Stimulated activated CD4-positive, alpha-beta T cell treated with anti-CD3 and anti-CD28 coated beads, Interleukin-1b, Interleukin-23, amount 100 ng/mL, for 1 hour (primary cell): ENCODE measurements at places on chromosomes 4 and X.

GRCh38 chrX:132594129-132594528 is 105.3 kb upstream of the MBNL3 start:
- no peak for DNase-seq

DNA sequence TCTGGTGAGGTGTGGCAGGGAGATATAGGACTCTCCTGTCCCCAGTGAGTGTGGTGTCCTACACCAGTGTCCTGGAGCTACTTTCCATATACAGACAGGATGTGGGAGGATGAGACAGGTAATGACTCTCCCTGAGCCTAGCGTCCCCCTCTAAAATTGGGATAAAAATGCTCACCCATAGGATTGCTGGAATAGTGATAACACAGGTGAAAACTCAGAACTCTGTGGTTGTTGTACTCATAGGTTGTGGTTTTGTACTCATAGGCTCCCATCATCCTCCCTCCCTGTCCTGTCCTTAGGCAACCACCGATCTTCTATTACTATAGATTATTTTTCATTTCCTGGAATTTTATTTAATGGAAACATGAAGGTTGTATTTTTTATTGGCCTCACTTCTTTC is 60.7 kb upstream of the NXF3 start:
- no peak for DNase-seq

DNA sequence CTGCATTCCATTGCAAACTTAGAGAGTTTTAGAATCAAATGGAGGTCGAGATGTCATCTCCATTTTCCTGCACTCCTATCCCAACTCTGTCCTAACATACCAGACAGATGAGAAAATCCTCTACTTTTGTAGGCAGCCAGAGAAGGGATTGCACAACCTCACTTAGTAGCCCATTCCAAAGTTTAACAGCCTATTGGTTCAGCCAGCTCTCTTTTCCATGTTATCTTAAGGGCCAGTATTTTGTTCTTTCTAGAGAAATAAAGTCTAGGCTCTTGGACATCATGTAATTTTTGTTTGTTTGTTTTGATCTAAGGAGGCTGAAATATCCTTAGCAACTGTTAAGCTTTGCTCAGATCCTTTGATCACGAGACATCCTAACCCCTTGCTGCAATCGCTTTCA is 173.0 kb downstream of the COX18 start:
- DNase-seq, result no peak

- no peak for DNase-seq
Measured at GRCh38 chrX:149433451-149433850, 71.7 kb downstream of the IDS start.

DNA sequence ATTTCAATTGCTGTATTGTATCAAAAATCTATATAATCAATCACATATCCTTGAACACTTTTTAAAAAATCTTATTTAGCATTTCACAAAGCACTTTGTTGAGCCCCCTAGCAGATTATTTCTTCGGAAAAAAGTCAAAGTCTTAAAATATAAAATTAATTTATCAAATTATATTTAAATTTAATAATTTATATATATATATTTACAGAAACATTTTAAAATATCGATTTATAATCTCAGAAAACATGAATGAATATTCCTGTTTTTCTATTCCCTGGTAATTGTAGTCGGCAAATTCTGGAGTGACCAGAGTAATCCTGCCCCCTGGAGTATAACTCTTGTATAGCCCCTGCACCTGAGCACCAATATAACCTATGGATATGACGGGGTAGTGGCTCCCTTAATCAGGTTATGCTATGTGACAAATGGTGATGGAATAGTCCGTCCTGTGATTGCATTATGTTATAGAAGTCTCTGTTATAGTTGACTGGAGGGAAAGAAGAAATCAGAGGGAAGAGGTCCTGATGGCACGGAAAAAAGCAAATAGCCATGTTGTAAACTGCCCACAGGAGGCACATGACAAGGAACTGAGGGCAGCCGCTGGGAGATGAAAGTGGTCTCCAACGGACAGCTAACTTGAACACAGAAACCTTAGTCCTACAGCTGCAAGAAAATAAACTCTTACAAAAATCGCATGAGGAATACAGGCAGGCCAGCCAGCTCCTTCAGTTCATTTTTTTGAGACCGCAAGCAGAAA is 1092.3 kb downstream of the ARAP2 start:
- DNase-seq, result no peak

- no peak for DNase-seq
Measured at GRCh38 chr4:70515367-70516250, 2.8 kb upstream of the AMTN start.

- no peak for DNase-seq
Measured at GRCh38 chr4:124890522-124890921, 178.0 kb upstream of the ANKRD50 start.

DNA sequence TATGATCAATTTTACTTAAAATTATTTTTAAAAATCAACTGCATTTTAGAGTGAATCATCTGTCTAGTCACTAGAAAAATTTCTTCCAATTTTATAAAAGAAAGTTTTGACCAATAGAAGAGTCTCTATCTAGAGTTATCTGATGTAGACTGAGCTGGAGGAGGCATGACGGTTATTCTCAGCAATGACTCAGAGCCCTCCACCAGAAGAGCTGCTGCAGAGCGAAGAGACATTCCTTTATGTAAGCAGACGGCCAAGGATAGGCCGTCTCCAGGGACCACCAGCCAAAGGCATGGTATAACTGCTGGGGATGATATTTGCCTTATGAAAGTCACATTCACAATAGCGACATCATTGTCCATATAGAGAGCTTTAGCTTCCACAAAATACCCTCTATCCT is 23.0 kb downstream of the LDB2 start:
- no peak for DNase-seq

GRCh38 chr4:55993994-55994663 is 45.4 kb downstream of the CEP135 start:
- no peak for DNase-seq

DNA sequence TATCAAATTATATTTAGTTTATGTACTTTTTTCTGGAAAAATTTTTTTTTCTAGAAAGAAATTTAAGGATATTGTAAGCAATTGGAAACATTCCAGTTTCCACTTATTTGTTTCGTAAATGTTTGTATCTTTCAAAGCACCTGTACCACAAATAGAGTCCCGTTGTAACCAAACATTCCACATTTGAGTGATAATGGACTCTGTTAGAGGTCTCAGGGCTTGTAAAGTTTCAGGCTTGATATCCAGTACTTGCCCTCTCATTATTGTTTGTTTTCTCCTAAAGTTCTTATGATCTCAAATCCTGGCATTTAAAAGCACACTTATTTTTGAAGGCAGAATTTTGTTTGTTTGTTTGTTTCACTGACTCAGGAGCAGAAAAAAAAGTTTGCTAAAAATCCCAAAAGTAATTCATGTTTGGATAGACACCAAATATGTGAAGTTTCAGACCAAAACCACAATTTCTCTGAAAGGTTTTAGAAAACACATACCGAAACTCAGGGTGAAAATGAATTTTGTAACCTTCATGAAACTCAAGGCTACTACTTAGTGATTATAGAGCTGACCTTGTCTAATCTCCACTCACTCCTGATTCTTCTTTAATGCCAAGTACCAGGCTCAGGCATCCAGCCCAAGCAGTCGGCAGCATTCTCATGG is 5.7 kb upstream of the TMEM192 start:
- DNase-seq, result no peak
